ENCODE measurements at places on chromosomes 5 and 9.

- no peak for DNase-seq
These were observed 603 bp downstream of the TMEM268 start for GRCh38 chr9:114611516-114612271.

DNA sequence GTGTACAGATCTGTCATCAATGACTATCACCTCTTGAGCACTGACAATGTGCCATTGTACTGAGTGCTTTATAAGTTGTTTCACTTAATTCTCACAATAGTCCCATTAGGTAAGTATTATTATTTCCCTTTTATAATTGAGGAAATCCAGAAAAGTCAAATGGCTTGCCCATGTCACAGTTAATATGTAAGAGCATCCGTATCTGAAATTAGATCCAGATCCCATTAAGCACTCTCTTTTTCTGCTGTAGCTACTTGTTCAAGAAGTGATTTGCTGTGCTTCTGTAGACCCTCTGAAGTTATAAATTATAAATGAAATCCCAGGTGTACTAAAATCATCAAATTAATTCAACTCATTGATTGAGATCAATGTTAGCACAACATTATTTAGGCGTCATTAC lies 94.7 kb downstream of the INIP start:
- no peak for DNase-seq

- no peak for DNase-seq
These were observed 20.3 kb downstream of the LPCAT1 start for GRCh38 chr5:1503241-1504068.

DNA sequence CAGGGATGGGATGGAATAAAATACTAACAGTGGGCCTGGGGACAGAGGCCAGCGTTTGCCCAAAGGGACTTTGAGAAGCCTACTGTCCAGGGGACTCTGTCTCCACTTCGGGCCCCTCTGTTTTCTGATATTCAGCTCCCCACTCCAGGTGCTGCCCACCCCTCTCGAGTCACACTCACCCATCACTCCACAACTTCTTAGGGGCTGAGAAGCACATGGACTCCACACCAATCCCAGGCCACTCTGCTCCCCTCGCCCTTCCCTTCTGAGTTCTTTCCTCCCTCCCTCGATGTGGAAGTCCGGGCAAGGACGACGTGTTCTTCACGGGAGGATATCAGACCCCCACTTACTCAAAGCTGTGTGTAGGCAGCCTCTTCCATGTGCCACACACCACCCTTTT lies 124.5 kb downstream of the BARX1 start:
- no peak for DNase-seq

DNA sequence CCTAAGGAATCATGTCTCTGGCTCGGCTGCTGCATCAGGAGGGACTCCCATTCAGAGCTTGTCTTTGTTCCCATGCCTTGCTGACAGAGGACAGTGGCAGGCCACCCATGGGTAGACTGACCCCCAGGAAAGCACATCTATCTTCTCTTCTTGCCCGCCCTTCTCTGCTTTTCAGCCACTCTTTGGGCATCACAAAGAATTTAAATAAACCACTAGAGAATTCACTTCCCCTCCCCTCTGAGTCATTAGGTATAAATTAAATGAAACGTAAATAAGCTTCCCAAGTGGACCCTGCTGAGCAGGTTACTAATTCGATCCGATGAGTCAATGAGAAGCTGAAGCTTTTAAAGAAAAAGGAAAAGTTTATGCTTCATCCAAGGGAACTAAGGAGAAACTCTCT lies 97.0 kb downstream of the DRD1 start:
- no peak for DNase-seq

GRCh38 chr5:159049844-159050315 lies 49.8 kb downstream of the EBF1 start:
- no peak for DNase-seq

- no peak for DNase-seq
These were observed 92.2 kb downstream of the ZNF462 start for GRCh38 chr9:106954974-106955850.

- no peak for DNase-seq
These were observed 32.9 kb upstream of the MAN2A1 start for GRCh38 chr5:109656829-109657228.

- no peak for DNase-seq
These were observed 4.6 kb upstream of the DND1 start for GRCh38 chr5:140677947-140678346.

GRCh38 chr5:168608821-168609220 lies 29.7 kb upstream of the PANK3 start:
- no peak for DNase-seq

GRCh38 chr5:142175461-142176142 lies 67.0 kb downstream of the NDFIP1 start:
- DNase-seq: no peak

DNA sequence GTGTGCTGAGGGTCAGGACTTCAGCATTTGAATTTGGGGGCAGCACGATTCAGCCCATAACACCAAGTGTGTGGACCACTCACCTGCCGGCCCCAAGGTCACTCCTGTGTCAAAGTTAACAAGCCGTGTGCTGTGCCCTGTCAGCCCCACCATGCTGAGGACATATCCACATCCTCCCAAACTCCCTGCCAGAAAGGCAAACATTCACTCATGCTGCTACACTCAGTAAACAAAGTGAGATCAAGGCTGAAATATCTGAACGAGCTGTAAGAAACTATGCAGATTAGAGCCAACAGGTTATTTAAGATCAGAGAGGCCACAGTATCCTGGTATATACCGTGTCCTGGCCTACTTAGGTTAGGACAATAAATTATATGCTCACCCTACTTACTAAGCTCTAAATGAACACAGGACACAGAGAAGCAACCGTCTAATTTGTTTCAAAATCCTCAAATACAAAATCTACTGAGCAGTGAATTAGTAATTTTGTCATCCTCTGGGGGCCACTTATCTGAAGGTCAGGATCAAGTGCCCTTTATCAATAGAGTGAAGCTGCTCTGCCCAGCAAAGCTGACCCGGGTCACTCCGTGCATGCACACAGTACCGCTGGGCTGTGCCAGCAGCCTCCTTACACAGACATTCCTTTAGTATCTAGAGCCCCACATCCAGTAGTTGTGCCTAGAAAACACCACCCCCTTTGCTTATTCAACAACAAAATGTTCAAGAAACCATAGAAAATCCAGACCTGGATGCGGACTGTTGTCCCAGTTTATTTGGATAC lies 28.2 kb downstream of the RETREG1 start:
- no peak for DNase-seq

GRCh38 chr5:37786862-37787519 lies 52.9 kb downstream of the GDNF start:
- no peak for DNase-seq

- DNase-seq: no peak
These were observed 48.4 kb upstream of the GNE start for GRCh38 chr9:36306471-36307306.

- no peak for DNase-seq
These were observed 2.8 kb downstream of the SLC2A8 start for GRCh38 chr9:127399736-127400269.

- no peak for DNase-seq
These were observed 16.5 kb upstream of the TOR1B start for GRCh38 chr9:129786481-129786880.

DNA sequence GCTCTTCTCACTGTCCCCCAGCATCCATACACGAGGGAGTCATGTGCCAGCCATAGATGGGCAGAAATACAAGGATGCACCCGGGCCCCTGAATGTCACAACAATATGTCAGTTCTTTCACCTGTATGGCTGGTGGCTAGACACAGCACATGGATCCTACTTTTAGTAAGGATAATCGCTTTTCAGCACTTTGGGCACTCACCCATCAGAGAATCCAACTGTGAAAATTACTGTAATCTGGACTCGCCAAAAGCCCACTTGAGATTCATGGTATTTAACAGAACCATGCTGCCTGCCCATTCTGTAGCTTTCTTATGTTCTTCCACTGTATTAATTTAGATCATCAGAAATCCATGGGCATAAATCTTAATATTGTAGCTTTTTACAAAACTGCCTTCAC lies 124.8 kb downstream of the FRMD3 start:
- DNase-seq: no peak

GRCh38 chr5:173314166-173314952 lies 13.9 kb downstream of the STC2 start:
- DNase-seq: no peak

DNA sequence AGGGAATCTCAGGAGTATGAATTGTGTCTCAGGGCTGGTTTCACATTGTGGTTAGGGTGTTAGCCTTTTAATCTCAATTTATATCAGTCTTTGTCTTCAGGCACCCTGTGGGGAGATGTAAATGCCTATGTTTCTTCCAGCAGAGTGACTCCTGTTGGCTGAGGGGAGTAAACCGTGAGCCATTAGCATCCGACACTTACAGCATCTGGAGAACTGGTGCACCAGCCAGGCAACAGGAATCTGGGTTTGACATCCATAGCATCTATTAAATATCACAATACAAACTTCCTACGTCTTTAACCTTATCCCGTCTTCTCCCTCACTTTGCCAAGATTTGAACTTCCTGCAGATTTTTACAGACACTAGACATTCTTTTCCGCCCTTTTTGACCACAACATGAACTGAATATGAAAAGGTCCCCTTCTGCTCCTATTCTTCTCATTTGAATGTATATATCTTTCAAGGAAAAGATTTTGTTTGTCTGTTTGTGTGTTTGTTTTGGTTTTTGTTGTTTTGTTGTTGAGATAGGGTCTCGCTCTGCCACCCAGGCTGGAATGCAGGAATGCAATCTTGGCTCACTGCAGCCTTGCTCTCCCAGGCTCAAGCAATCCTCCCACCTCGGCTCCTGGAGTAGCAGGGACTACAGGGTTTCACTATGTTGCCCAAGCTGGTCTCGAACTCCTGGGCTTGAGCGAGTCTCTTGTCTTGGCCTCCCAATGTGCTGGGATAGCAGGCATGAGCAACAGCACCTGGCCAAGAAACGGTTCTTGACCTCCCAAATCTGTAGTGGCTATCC lies 626.2 kb downstream of the TLR4 start:
- DNase-seq: no peak

DNA sequence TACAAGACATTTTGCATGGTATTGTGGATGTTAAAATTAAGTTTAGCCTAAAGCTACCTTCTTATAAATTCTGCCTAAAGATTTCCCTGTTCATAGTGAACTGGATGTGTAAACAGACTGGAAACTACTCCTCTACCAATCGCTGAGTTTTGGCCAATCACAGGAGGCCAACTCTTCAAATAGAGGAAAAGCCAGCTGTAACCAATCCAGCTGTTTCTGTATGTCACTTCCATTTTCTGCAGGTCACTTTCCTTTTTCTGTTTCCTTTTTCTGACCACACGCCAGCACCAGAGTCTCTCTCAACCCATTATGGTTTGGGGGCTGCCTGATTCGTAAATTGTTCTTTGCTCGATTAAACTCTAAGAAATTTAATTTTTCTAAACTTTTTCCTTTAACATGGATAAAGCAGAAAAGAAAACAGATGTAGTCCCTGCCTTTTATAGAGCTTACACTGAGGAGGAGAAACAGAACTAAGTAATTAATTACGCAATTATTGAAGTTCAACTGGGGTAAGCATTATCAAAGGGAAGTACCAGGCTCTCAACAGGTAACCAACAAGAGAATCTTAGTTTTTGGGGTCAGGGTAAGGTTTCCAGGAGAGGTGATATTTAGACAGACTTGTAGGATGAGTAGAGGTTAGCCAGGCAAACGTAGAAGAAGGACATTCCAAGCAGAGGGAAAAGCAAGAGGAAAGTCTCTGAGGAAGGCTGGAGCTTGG lies 27.7 kb downstream of the RANBP3L start:
- no peak for DNase-seq

DNA sequence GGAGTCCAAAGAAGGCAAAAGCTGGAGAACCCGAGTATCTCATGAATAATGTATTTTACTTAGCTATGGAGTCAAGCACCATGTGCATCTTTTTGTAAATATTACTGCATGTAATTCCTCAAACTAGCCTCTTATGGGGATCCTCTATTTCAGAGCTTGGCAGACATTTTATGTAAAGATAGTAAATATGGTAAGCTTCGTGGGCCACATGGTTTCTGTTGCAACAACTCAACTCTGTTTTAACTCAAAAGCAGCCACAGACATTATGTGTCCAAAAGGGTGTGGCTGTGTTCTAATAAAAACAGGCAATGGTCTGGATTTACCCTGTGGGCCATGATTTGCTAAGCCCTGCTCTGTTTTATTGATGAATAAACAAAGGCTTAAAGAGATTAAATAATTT lies 17.3 kb downstream of the DAPK1 start:
- DNase-seq: no peak

DNA sequence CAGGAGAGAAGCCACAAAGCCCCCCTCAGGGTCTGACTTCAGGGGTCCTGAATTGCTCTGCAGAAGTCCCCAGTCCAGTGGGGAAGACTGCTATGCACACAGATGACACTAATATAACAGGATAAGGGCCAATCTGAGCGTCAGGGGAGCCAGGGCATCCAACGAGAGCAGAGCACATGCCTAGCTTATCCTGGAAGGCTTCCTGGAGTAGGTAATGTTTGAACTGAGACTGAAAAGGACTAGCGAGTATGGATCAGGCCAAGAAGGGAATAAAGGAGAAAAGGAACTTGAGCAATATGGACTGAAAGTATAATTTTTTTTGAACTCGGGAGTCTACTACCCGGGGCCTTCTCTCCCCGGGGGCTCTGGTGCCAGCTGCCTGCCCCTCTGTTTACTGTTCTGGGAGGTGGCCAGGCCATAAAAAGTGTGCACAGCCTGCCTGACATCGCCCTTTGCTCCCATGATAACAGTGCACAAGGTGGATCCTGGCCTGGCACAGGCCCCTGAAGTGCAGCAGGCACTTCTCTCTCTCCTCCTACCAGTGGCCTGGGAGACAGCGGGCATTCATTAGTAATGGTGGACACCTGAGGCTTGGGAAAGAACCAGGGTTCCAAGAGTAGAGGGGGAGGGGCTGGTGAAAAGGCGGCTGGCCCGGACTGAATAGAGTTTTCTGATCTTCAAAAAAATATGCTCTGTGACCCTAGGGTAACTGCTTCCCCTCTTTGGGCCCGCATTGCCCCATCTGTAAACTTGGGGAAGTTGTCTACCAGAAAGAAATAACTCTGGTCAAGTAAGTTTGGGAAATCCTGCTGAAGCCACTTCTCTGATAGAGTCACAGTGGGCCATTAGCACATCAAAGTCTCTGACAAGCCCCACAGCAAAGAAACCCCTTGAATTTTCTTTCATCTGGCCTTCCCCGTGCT lies 4.6 kb upstream of the SLC6A7 start:
- DNase-seq: no peak

- no peak for DNase-seq
These were observed 131.0 kb downstream of the GOLPH3 start for GRCh38 chr5:32043105-32043504.

GRCh38 chr5:66979738-66980137 lies 216.9 kb downstream of the CD180 start:
- DNase-seq: no peak
